ENCODE measurements at places on chromosomes 12 and 14. TPM values are rescaled to one million over a fixed set of nuclear protein-coding genes. Genes with fewer than 3 reads are reported as not detected.

Gene MAP3K9
- 6.0 TPM for total RNA-seq

Gene DBX2
- not detected for total RNA-seq

Gene CYP27B1
- total RNA-seq = 4.5 TPM

Gene TTC8
- total RNA-seq = 1.4 TPM

Gene KRT84
- not detected for total RNA-seq

Gene PIWIL1
- total RNA-seq = not detected

Gene DPY19L2
- total RNA-seq = 5.2 TPM

Gene KERA
- not detected for total RNA-seq

Gene AMHR2
- total RNA-seq = not detected

Gene FAM161B
- 1.2 TPM for total RNA-seq

Gene MANSC4
- not detected for total RNA-seq

Gene C12orf54
- total RNA-seq = not detected

Gene MAP1LC3B2
- total RNA-seq = 0.54 TPM

Gene ART4
- total RNA-seq = not detected

Gene PRB2
- total RNA-seq = not detected

Gene TEX52
- total RNA-seq = not detected

Measured in activated CD8-positive, alpha-beta memory T cell treated with anti-CD3 and anti-CD28 coated beads, Interleukin-2, amount 10 ng/mL, durations not matched to agents 7 days and 5 days (primary cell).